ENCODE measurements at places on chromosomes 12 and 14.

DNA sequence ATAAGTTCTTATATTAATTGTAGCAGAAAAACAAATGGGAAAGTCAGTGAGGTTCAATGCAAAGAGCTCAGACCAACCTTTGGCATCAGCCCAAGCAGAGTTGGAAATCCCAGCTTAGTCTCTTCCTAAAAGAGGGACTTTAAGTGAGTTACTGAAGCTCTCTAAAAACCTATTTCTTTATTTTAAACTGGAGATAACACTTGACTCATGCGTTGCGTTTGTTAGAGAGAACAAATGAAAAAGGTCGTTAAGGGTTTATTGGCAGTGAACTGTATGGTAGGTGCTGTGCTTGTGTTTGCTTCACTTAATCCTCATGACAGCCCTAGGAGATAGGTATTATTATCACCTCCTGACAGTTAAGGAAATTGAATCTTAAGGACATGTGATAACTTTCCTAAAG lies 396.5 kb downstream of the RAD51B start:
- no peak for DNase-seq

DNA sequence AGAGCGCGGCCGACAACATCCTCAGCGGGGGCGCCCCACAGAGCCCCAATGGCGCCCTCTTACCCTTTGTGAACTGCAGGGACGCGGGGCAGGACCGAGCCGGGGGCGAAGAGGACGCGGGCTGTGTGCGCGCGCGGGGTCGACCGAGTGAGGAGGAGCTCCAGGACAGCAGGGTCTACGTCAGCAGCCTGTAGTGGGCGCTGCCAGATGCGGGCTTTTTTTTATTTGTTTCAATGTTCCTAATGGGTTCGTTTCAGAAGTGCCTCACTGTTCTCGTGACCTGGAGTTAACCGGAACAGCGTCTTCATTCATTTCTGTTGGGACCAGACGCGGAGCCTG lies 103.8 kb upstream of the FKBP4 start:
- DNase-seq = no peak

GRCh38 chr14:22026527-22026926 lies 352.9 kb upstream of the OR4E1 start:
- no peak for DNase-seq

DNA sequence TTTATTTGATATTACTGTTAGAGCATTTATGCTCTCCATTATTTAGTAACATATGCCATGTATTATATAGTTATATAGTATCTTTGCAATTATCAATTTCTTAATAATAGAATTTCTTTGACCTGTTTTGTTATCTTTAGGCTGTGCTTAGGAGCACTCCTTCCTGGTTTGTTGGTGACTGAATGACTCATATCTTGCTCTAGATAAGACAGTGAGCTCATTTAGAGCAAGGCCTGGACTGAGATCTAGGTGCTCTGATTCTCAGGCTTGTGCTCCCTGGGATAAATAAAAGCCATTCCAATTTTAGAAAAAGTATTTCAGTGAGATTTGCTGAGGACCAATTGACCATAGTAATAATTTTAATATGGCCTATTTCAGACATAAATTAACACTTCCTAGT lies 951.2 kb downstream of the FLRT2 start:
- no peak for DNase-seq

DNA sequence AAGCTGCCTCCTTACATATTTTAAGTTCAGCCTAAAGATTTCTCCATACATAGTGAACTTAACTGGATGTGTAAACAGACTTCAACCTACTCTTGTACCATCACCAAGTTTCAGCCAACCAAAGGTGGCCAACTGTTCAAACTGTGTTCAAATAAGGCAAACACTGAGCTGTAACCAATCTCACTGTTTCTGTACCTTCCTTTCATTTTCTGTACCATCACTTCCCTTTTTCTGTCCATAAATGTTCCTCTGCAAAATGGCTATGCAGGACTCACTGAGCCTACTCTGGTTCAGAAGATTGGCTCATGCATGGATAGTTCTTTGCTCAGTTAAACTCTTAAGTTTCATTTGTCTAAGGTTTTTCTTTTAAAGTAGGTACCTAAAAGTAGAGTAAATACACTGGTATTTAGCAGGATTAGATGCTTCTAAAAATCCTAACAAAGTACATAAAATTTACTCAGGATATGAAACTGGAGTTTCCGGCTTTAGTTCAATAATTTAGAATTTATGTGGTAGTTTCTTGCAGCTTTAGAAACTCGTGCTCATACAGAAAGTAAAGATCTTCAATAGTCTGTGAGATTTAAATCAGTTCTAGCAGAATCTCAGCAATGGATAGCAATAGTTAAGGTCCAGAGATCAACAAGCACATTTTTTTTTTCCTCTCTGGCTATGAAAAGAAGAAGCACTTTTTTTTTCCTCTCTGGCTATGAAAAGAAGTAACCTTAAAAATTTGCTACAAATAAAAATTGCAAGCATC lies 282.0 kb upstream of the PPFIA2 start:
- DNase-seq = no peak

DNA sequence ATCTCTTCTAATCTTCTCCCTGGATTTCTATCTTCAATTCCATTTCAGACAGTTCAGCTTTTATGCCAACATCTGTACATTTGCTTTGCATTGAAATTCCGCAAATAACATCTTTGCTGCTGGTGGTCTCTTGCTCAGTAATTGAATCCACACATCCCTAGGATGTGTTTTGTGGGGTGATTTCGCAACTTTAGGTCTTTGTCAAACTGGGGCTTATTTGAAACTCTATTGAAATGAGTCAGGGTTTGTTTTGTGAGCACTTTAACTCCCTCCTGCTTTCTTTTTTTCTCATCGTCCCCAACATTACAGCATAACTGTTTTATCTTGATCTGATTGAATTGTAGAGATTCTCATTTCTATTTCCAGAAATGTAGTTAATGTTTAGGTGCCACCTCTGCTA lies 404.3 kb downstream of the NPAS3 start:
- DNase-seq = no peak

DNA sequence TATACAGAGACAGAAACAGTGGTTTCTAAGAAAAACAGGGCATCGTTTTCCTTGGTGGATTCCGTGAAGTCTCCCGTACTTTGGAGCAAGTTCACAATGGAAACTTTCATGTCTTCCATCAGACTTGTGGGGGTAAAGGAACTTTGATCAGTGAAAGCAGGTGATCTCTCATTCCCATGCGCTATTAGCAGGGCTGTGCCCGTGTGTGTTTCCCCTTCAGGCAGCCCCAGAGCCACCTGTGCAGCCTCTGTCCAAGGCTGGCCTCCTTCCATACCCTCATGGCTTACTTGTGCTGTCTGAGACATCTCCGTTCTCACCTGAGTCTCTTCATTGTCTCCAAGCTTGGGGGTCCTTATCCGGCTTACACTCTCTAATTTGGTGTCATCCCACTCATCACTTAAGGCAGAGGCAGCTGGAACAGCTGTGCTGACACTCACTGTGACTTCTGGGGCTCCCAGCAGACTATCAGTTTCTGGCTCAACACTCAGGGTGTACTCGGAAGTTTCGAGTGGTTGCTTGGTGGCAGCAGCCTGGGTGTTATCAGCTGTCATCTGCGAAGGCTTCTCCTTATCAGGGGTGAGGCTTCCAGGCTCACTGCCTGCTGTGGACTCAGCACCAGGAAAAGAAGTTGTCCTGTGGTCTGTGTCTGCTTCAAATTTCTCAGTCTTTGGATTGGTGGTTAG lies 13.8 kb downstream of the ARMH4 start:
- DNase-seq = no peak

- DNase-seq = no peak
Observed at GRCh38 chr12:148676-149416, 65.1 kb downstream of the SLC6A12 start.

- DNase-seq = no peak
Observed at GRCh38 chr12:100927826-100928225, 133.2 kb downstream of the ANO4 start.
